H9 (cell line): ENCODE measurements at places on chromosomes 13 and 19. TPM values are rescaled to one million over a fixed set of nuclear protein-coding genes. Genes with fewer than 3 reads are reported as not detected.

DNA sequence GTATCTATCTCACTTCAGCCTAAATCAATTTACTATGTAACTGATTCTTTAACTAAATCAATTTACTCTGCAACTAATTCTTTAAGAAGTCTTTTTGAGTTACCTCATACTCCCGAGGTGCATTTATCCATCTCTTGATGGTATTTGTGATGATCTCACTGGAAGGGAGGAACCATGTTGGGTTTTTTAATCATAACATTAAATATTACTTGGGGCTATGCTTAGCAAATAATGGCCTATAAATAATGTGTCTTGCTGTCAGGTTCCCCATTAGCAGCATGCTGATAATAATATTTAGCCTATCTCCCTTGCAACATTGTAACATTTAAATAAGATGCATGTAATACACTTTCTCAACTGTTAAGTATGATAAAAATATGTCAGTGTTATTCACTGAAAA is 411.3 kb downstream of the SLITRK1 start:
- no peak for DNase-seq

GRCh38 chr13:97880311-97880675 is 73.2 kb upstream of the IPO5 start:
- no peak for DNase-seq

GRCh38 chr13:114082849-114083645 is 49.4 kb downstream of the RASA3 start:
- no peak for DNase-seq

- no peak for DNase-seq
Observed at GRCh38 chr13:109403012-109403421, 383.4 kb downstream of the IRS2 start.

Gene FXYD1
- 6.8 and 7.7 TPM in 2 replicates for total RNA-seq

GRCh38 chr19:45477186-45477585 is 9.4 kb downstream of the FOSB start:
- DNase-seq: no peak

Gene HSD11B1L
- total RNA-seq: 8.0 and 9.3 TPM in 2 replicates

GRCh38 chr19:48918071-48918470 is 15.4 kb upstream of the DHDH start:
- DNase-seq: no peak
